Stimulated activated CD4-positive, alpha-beta T cell treated with anti-CD3 and anti-CD28 coated beads, Interleukin-2, amount 100 ng/mL, for 24 hours (primary cell): ENCODE measurements at places on chromosomes 7 and 10.

DNA sequence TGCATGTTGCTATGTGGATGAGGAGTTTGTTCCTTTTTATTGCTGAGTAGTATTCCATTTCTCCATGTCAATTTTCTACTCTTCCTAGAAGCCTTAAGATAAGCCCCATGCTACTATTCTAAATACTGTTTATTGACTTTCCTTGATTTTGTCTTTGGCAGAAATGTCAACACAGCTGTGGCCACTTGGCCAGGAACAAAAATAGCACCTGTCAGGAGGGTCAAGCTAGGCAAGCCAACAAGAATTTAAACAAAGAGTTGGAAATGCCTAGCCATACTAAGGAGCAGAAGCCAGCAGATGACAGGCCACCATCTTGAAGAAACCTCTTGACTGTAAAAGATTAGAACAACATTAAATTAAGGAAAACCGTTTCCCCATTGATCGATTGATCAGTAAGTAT, 34.7 kb downstream of the JAZF1 start:
- no peak for DNase-seq

DNA sequence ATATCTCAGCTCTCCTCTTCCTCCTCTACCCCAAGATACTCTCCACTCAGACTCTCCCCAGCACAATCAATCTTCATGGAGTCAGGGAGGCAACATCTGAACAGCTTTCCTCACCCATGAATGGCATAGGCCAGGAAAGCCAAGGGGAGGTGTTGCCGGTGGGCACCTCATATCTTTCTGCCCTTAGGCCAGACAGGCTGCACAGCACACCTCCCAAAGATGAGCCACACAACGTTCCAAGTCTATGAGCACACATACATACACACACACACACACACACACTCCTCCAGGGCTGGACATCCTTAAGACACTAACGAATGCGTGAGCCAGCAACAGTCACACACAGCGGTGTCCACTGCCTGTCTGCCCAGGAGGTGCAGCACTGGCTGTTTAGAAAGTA, 17.7 kb downstream of the COBL start:
- DNase-seq = no peak

GRCh38 chr7:148598351-148598750, 7.8 kb downstream of the C7orf33 start:
- no peak for DNase-seq

GRCh38 chr7:78168865-78169264, 370.3 kb downstream of the PHTF2 start:
- no peak for DNase-seq

GRCh38 chr7:142670511-142670910, 78.8 kb upstream of the PRSS1 start:
- DNase-seq = no peak

DNA sequence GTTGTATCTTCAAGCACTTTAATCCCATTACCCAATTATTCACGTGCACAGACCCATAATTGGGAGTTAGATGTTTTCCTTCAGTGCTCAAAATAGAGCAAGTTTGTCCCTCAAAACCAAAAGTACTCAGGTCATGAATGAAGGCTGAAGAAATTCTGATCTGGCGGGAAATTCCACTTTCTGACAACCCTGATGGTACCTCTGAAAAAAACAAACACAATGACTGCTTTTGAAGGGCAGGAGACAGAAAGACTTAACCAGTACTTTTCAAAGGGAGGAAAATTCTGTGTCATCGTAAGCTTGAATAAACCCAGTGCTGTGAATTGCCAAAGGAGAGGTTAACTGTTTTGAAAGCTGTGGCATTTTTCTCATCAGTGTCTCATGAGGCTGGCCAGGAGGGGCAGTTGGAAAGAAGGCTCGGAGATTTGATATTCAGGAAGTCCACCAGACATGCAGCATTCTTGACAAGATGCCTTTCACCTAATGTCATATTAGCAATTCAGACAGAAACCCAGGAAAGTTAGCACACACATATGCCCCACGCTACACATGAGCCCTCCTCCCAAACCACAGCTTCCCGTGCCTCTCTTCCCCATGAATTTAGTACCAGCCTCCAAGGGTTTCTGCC, 347.0 kb downstream of the KCNMA1 start:
- no peak for DNase-seq
